ENCODE measurements at places on chromosomes 4 and X.

- DNase-seq: no peak
Observed at GRCh38 chrX:2642791-2643190, 48.3 kb upstream of the CD99 start.

DNA sequence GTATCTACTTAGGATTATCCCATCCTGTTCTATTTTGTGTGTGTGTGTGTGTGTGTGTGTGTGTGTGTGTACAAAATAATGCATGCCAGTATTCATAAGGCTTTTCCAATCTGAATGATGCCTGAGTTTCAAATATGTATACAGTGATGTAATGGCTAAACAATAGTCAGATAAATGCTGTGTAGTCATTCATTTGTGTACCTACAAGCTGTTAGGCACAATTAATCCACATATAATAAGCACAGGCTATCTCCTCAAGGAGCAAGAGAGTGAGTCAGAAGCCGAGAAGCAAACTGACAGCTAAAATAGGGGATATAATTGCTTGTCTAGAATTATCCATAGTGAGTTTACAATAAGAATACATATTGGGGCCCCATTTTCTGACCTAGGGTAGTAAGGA, 15.7 kb downstream of the DMD start:
- DNase-seq: no peak

- no peak for DNase-seq
Observed at GRCh38 chr4:89294573-89295269, 12.9 kb downstream of the GPRIN3 start.

DNA sequence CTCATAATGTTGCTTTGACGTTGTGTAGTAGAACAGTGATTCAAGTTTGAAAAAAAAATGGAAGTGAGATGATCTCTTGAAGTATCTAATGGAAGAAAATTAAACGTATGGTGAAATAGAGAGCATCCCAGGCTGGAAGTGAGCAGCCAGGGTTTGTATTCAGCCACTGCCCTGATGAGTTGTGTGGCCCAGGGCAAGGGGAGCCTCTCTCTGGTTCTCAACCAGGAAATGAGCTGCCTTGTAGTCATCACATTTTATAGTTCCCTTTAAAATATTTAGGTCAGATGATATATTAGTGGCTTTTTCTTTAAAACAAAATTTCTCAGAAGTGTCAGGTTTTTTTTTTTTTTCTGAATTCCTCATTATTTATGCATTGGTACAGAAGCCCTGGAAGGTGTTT, 150.3 kb downstream of the GPAT3 start:
- no peak for DNase-seq

GRCh38 chrX:114451397-114451796, 132.5 kb upstream of the HTR2C start:
- no peak for DNase-seq

GRCh38 chr4:153322791-153323190, 21.7 kb upstream of the MND1 start:
- DNase-seq: no peak

DNA sequence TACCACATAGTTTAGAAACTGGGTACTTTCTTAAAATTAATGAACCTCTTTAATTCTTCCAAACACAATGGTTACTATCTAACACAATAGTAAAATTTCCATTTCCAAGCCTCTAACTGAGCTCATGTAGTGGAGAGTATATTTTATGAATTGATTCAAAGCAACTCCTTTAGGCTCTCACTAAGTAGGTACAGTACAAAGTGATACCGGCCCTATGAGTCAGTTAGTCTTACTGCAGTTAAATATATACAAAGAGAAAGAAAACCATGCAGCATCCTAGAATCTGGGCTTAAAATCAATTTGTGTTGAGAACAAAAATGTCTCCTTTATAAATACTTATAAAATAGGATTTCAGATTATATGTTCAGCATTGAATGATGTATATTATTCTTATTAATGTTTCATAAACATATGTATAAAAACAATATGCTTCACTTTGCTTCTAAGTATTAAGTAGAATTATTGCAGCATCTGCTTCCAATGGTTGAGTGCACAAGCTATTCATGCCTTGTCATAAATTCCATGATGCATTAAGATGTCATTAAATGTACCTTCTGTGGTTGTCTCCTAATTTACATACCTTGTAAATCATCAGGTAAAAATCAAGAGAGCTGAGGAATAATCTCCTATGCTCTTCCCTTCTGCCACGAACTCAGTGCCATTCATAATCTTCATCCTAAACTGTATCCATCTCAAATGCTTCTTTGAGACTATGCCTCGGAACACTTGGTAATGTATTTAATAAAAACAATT, 1037.8 kb downstream of the STPG2 start:
- DNase-seq: no peak

- no peak for DNase-seq
Observed at GRCh38 chr4:131337936-131338335, 1811.2 kb upstream of the PCDH10 start.

GRCh38 chr4:25900310-25900709, 13.7 kb upstream of the SMIM20 start:
- DNase-seq: no peak

DNA sequence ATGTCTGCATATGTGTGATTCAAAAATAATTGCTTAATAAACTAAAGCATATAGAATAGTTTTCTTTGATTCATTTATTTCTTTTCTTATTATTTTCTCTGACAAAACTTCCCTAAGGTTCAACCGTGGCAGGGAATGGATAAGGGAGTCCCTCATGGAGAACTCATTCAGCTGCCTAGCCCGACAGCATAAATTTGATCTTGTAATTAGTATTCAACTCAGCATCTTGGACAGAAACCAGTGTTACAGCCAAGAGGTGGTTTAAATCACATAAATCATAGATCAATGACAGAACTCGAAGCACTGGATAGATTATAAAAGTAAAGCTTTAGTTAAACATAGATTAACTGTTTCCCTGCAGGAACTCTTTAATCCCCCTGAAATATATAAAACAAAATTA, 174.3 kb upstream of the POU3F4 start:
- DNase-seq: no peak

GRCh38 chrX:51641421-51642021, 22.8 kb upstream of the CENPVL3 start:
- no peak for DNase-seq

- no peak for DNase-seq
Observed at GRCh38 chrX:40866893-40867292, 131.6 kb upstream of the MED14 start.
